ENCODE measurements at places on chromosomes 3 and 15. TPM values are rescaled to one million over a fixed set of nuclear protein-coding genes. Genes with fewer than 3 reads are reported as not detected.

EBLN2 gene
- total RNA-seq, result 1.6 TPM

JMJD7 gene
- total RNA-seq, result 3.0 TPM

GPR62 gene
- not detected for total RNA-seq

PLA1A gene
- not detected for total RNA-seq

XCR1 gene
- total RNA-seq, result not detected
